ENCODE measurements at places on chromosomes 5 and 9.

DNA sequence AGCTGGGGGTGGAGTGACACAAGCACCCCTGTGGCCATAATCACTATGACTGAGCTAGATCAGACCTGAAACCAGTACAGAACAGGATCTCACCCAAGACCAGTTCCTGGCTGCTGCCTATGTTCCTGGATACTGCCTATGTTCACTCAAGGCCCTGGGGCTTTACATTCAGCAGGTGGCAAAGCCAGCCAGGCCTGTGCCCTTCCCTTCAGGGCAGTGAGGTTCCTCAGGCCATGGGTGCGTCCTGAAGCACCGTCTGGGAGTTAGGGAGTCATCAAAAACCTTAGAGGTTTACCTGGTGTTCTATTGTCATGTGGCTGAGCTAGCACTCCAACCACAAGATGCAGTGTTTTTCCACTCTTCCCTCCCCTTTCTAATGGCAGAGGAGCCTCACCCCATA, 419.8 kb downstream of the TMEM232 start:
- H3K4me3 ChIP-seq, result no peak overlapping the region
- no peaks in the 10 kb centered on the region for H3K4me1 ChIP-seq
- no peaks in the 10 kb centered on the region for H3K27me3 ChIP-seq
- no peak for DNase-seq
- no peaks in the 10 kb centered on the region for H3K36me3 ChIP-seq

GRCh38 chr9:86185872-86186271, 73.6 kb downstream of the C9orf153 start:
- no peaks in the 10 kb centered on the region for H3K36me3 ChIP-seq
- no peak overlapping the region for H3K4me3 ChIP-seq
- H3K27me3 ChIP-seq, result no peaks in the 10 kb centered on the region
- DNase-seq, result no peak
- no peaks in the 10 kb centered on the region for H3K4me1 ChIP-seq
- no peak overlapping the region for H3K27ac ChIP-seq

GRCh38 chr5:91607675-91608074, 224.6 kb upstream of the ARRDC3 start:
- no peak overlapping the region for H3K4me3 ChIP-seq
- H3K27me3 ChIP-seq, result no peaks in the 10 kb centered on the region
- no peak overlapping the region for H3K27ac ChIP-seq
- no peak for DNase-seq
- no peaks in the 10 kb centered on the region for H3K36me3 ChIP-seq

- H3K27ac ChIP-seq, result no peak overlapping the region
- H3K4me1 ChIP-seq, result peaks cover 5% of the 10 kb centered on the region
- no peak for DNase-seq
- no peaks in the 10 kb centered on the region for H3K36me3 ChIP-seq
These were observed 9.4 kb upstream of the LRRTM2 start for GRCh38 chr5:138884554-138884953.

- no peak for DNase-seq
- no peak overlapping the region for H3K4me3 ChIP-seq
- no peaks in the 10 kb centered on the region for H3K27me3 ChIP-seq
- H3K4me1 ChIP-seq, result no peaks in the 10 kb centered on the region
- H3K36me3 ChIP-seq, result no peaks in the 10 kb centered on the region
- no peak overlapping the region for H3K27ac ChIP-seq
These were observed 324.4 kb downstream of the BRINP1 start for GRCh38 chr9:119044806-119045205.

GRCh38 chr5:78899922-78900362, 85.2 kb downstream of the ARSB start:
- no peak overlapping the region for H3K27ac ChIP-seq
- H3K4me3 ChIP-seq, result no peak overlapping the region
- H3K36me3 ChIP-seq, result no peaks in the 10 kb centered on the region
- no peak for DNase-seq
- peaks cover 7% of the 10 kb centered on the region for H3K4me1 ChIP-seq

GRCh38 chr9:114680259-114681001, 1.6 kb downstream of the TEX48 start:
- no peaks in the 10 kb centered on the region for H3K36me3 ChIP-seq
- H3K27me3 ChIP-seq, result no peaks in the 10 kb centered on the region
- no peak overlapping the region for H3K27ac ChIP-seq
- H3K4me1 ChIP-seq, result no peaks in the 10 kb centered on the region
- H3K4me3 ChIP-seq, result no peak overlapping the region
- no peak for DNase-seq

DNA sequence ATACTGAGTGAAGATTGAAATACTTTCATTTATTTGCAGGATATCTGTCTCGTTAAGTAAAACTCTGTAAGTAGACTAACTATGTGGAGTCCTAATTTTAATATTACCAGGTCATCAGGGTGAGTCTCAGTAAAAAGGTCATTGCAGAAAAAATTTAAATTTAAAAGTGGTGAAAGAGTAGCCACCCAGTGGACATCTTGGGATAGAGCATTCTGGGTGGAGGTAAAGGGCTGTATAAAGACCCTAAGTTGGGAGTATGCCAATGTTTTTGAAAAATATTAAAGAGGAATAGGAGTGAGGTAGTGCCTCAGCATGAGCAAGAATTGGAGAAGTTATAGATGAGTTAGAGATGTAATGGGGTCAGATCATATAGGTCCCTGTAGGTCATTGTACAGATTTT, 145.5 kb downstream of the HMHB1 start:
- H3K27ac ChIP-seq, result no peak overlapping the region
- no peaks in the 10 kb centered on the region for H3K27me3 ChIP-seq
- no peaks in the 10 kb centered on the region for H3K36me3 ChIP-seq
- H3K4me3 ChIP-seq, result no peak overlapping the region
- no peak for DNase-seq

DNA sequence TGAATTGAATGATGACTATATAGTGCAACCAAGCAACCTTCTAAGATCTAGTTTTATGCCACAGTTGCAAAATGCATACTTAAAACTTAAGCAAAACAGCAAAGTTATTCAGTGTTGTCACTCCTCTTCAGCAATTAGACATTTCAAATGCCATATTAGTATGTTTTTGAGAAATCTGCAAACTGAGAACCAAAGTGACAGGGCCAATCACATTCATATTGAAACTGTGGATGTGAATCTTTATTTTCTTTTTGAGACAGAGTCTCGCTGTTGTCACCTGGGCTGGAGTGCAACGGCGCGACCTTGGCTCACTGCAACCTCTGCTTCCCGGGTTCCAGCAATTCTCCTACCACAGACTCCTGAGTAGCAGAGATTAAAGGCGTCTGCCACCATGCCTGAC, 249.2 kb upstream of the EFNA5 start:
- no peak for DNase-seq
- no peaks in the 10 kb centered on the region for H3K36me3 ChIP-seq
- H3K27ac ChIP-seq, result no peak overlapping the region
- H3K4me3 ChIP-seq, result no peak overlapping the region
- no peaks in the 10 kb centered on the region for H3K27me3 ChIP-seq

DNA sequence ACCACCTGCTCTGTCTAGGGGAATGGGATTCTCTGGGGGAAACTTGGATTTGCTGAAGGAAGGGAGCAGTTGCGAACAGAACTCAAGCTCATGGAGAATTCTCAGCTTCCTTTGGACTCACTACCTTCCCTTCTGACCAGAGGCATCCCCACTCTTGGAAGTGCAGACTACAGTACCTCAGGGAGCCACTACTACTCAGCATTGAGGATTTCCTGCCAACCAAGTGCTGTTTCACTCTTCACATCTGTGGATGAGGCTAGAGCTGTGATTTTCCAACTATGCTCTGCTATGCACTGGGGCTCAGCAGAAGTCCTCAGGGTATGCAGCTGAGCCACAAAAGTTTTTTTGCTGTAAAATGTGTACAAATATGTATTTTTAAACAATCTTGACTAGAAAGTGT, 43.9 kb downstream of the MACROH2A1 start:
- H3K27me3 ChIP-seq, result no peaks in the 10 kb centered on the region
- DNase-seq, result no peak
- H3K4me3 ChIP-seq, result no peak overlapping the region
- H3K36me3 ChIP-seq, result peaks cover 3% of the 10 kb centered on the region
- H3K4me1 ChIP-seq, result no peaks in the 10 kb centered on the region

GRCh38 chr9:121725008-121725775, 73.8 kb downstream of the DAB2IP start:
- no peaks in the 10 kb centered on the region for H3K36me3 ChIP-seq
- no peaks in the 10 kb centered on the region for H3K27me3 ChIP-seq
- H3K4me3 ChIP-seq, result no peak overlapping the region
- DNase-seq, result peak; percentile 93

DNA sequence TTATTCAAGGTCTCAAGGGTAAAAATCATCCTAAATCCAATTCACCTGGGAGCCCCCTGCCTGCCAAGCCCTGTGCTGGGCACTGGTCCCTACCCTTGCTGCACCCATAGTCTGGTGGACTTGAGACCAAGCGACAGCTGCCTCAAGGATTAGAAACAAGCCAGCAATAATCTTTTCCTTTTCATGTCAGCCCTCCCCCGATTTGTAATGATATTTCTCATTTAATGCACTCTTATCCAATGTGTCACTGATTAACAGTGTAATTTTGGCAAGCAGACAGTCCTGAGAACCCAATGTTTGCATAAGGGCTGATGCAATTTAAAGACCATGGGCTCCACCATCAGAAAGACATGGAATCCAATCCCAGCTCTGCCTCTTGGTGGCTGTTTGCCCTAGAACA, 108.9 kb downstream of the ACTL7B start:
- DNase-seq, result no peak
- H3K27ac ChIP-seq, result no peak overlapping the region
- no peaks in the 10 kb centered on the region for H3K4me1 ChIP-seq
- H3K4me3 ChIP-seq, result no peak overlapping the region

DNA sequence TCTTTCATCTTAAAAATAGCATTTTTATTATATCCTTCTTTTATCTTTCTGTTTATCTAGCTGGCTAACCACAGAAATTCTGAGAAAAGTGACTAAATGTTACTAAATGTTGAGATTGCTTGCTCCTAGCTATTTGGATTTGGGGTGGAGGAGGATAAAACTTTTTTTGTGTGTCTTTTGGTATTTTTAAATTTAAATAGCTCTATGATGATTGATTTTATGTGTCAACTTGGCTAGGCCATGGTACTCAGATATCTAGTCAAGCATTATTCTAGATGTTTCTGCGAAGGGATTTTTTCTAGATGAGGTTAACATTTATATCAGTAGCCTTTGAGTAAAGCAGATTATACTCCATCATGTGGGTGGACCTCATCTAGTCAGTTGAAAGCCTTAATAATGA, 75.0 kb downstream of the GCNT1 start:
- no peaks in the 10 kb centered on the region for H3K27me3 ChIP-seq
- H3K4me3 ChIP-seq, result no peak overlapping the region
- no peak for DNase-seq
- peaks cover 33% of the 10 kb centered on the region for H3K4me1 ChIP-seq

GRCh38 chr5:131992370-131992769, 19.1 kb downstream of the ACSL6 start:
- DNase-seq, result no peak
- H3K27me3 ChIP-seq, result no peaks in the 10 kb centered on the region
- no peaks in the 10 kb centered on the region for H3K4me1 ChIP-seq
- no peaks in the 10 kb centered on the region for H3K36me3 ChIP-seq

- H3K4me3 ChIP-seq, result no peak overlapping the region
- peak overlapping the region; percentile 39 for H3K27ac ChIP-seq
- H3K36me3 ChIP-seq, result no peaks in the 10 kb centered on the region
- H3K4me1 ChIP-seq, result peaks cover 5% of the 10 kb centered on the region
- no peak for DNase-seq
These were observed 8.0 kb downstream of the STC2 start for GRCh38 chr5:173320259-173320658.

DNA sequence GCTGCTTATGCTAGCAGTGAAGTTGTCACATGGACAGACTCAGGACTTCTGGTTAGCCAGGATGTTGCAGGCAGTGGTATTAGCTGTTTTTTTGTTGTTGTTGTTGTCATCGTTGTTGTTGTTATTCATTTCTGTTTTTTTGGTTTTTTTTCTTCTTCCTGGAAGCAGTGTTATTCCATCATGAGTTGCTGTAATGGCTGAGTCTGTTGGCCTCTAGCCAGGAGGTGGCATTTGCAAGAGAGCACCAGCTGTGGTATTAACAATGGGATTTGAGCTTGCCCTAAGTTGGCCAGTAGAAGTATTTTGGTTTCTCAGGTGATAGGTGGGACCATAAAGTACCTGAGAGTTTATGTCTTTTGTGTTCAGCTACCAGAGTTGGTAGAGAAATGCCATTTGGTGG, 561.1 kb downstream of the KCTD16 start:
- no peak for DNase-seq
- H3K4me3 ChIP-seq, result no peak overlapping the region
- no peak overlapping the region for H3K27ac ChIP-seq
- H3K4me1 ChIP-seq, result no peaks in the 10 kb centered on the region

DNA sequence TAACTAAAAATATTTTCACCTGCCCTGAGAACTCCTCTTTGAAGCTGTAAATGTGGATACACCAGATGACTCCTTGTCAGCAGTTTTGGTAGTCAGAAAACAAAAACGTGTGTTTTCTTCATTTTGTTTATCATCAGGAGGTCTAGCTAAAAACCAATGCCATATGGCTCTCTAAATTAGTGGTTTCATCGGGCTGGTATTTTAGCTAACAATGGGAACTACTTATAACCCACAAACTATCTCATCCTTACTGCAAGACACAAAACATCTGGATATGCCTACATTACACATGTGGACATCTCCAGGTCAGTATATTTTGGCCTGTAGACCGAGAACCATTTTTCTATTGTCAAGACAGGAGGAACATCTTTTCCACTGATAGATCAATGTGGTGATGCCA, 56.2 kb downstream of the GAS1 start:
- DNase-seq, result no peak
- H3K27me3 ChIP-seq, result no peaks in the 10 kb centered on the region
- H3K27ac ChIP-seq, result no peak overlapping the region
- no peaks in the 10 kb centered on the region for H3K36me3 ChIP-seq
- H3K4me1 ChIP-seq, result no peaks in the 10 kb centered on the region

GRCh38 chr5:122756264-122756911, 18.5 kb upstream of the SNX2 start:
- peak overlapping the region; percentile 34 for H3K27ac ChIP-seq
- H3K4me3 ChIP-seq, result no peak overlapping the region
- no peak for DNase-seq
- no peaks in the 10 kb centered on the region for H3K4me1 ChIP-seq
